ENCODE measurements at places on chromosomes 1 and 21.

- no peak for DNase-seq
Measured at GRCh38 chr1:225449261-225449660, 21.4 kb upstream of the LBR start.

GRCh38 chr1:46400421-46400820 is 6.3 kb downstream of the FAAH start:
- no peak for DNase-seq

GRCh38 chr1:45359882-45360513 is 19.8 kb upstream of the MUTYH start:
- DNase-seq: peak; percentile 46

- no peak for DNase-seq
Measured at GRCh38 chr1:42117214-42117613, 36.0 kb upstream of the GUCA2B start.

GRCh38 chr1:12011998-12012397 is 7.3 kb upstream of the MIIP start:
- no peak for DNase-seq

GRCh38 chr1:57522575-57522974 is 98.7 kb upstream of the DAB1 start:
- DNase-seq: no peak
